HuH-7.5 (cell line): ENCODE measurements at places on chromosomes 7 and 10.

DNA sequence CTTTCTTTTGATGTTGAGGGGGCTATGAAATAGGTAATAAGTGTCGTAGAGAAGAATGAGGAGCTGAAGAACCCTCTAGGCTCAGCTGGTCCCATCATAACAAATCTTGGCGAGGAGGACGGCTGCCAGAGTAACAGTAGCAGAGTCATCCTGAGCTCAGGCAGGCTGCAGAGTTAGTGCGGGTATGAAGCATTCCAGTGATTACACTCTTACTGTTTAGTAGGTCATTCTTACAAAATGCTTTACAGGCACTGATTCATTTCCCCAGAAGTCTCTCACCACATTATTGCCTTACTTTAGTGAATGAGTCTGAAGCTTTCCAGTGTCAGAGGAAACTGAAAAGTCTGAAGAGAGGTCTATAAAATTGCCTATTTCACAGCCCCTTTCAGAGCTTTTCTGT is 43.9 kb upstream of the GPR158 start:
- DNase-seq, result no peak

DNA sequence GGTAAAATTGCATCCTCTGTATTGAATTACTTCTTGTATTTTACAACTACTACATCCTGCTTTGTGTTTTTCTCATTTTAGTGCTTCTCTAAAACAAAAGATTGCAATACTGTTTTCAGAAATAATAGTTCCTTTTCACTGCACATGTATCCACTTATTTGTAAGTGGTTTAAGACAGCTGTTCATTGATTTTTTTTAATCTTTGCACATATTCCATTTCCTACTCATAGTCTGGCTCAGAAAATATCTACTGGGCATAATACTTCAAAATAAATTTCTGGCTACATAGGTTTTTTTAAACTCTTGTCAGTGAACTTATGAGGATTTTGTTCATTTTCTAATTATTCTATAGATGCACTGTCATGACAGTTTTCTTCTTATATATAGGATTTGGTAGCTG is 54.8 kb downstream of the SND1 start:
- no peak for DNase-seq

DNA sequence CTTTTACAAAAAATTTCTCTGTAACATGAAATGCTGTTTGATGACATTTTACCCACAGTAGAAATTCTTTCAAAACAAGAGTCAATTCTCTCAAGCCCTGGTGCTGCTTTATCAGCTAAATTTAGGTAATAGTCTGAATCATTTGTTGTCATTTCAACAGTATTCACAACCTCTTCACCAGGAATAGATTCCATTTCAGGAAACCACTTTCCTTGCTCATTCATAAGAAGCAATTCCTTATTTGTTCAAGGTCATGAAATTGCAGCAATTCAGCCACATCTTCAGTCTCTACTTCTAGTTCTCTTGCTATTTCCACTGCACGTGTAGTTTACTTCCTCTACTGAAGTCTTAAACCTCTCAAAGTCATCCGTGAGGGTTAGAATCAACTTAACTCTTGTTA is 14.1 kb downstream of the STAG3 start:
- DNase-seq, result no peak

DNA sequence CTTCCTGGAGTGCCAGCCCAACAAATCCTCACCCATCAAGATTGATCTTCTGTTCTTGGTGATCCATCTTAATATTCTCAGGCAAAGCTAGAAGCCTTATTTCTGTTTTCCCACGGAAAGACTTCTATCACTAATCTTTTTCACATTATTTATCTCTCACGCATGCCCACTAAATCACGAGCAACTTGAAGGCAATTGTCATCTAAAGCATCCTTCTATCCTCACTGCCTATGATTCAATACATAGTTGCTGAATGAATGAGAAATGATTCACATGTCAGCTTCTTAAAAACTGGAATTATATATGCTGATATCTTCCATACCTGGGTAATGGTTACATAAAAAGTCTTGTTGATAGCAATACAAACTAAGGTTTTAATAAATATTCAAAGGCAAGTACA is 12.6 kb upstream of the COL1A2 start:
- DNase-seq, result no peak

DNA sequence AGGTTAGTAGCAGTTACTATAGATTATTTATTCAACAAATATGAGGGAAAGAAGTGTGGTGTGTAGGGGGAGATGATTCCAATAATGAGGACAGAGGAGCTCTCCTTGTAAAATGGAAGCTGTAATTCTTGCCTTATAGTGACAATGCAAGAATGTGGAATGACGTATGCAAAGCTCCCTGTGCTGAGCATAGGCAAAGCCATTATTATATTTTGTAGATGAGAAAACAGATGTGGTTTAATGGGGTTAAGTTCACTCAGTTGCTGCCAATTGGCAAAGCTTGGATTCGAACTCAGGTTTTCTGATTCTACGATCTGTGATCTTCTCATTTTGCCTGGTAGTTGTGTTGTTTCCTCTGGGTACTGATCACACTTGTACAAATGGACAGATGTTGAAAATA is 153.3 kb downstream of the LSMEM1 start:
- no peak for DNase-seq

DNA sequence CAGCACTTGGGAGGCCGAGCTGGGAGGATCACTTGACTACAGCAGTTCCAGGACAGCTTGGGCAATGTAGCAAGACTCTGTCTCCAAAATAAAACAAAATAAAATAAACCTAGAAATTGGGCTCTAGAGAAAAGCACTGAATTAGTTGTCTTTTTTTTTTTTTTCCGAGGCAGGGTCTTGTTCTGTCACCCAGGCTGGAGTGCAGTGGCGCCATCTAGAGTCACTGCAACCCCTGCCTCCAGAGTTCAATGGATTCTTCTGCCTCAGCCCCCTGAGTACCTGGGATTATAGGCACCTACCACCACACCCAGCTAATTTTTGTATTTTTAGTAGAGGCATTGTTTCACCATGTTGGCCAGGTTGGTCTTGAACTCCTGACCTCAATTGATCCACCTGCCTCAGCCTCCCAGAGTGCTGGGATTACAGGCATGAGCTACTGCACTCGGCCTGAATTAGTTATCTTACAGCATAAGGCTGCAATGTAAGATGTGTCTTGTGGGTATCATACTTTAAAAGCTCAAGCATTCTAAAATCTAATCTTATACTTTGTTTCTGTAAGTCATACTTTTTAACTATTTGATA is 12.8 kb downstream of the MEIG1 start:
- DNase-seq, result no peak

- DNase-seq, result no peak
Observed at GRCh38 chr10:132677473-132678227, 108.3 kb downstream of the NKX6-2 start.

DNA sequence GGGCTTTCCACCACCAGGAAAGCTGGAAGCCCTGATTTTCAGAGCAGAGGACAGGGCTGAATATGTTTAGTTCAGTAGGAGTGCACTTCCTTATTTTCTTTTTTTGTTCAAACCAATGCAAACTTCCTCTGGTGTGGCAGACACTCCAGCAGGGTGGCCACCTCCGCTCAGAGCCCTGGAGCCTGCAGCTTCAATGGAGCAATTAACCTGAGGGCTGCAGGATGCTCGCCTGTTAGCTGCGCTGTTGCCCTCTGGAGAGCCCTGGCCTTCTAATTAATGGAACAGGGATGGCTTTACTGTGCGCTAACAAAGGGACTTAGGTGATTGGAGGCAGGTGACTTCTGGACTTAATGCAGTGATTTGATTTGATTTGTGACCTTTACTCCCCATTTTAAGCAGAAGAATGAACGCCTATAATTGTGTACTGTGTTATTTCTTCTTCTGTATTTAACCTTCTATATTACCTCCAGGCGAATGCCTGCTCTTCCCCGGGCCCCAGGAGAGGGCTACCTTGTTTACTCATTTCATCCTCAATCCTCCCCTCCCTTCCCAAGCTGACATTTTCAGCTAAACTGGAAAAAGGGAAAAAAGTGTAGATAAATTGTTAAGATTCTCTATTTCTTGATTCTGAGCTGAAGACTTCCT is 123.0 kb upstream of the CTBP2 start:
- DNase-seq, result no peak

GRCh38 chr10:10803278-10803677 is 214.4 kb upstream of the CELF2 start:
- no peak for DNase-seq

- peak; percentile 3 for DNase-seq
Observed at GRCh38 chr7:95066737-95067530, 159.5 kb downstream of the PPP1R9A start.

GRCh38 chr10:131804551-131805295 is 96.1 kb upstream of the PPP2R2D start:
- DNase-seq, result no peak
